Body of pancreas (tissue), 4 donors: ENCODE measurements at places on chromosomes 7 and 10.

DNA sequence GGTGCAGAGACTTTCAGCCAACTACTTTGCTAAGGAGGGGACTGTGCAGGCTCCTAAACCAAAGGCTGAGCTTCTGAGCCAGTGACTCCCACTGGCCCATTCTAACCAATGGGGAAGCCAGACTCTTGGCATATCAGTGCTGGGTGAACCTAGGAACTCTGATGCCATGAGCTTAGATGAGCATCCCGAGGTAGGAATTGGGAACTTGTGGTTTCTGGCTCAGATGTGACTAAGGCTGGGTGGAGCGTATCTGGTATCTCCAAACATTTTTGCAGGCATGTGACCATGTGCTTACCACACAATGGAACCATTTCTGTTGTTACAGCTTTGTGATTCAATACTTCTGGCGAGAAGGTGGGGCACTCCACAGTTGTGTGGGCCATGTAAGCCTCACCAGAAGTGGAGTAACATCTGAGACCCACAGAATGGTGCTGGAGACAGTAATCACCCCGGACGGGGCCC is 2.5 kb upstream of the AVPI1 start:
- no peak for DNase-seq

GRCh38 chr7:121401896-121402295 is 5.8 kb upstream of the FAM3C start:
- DNase-seq, result no peak

DNA sequence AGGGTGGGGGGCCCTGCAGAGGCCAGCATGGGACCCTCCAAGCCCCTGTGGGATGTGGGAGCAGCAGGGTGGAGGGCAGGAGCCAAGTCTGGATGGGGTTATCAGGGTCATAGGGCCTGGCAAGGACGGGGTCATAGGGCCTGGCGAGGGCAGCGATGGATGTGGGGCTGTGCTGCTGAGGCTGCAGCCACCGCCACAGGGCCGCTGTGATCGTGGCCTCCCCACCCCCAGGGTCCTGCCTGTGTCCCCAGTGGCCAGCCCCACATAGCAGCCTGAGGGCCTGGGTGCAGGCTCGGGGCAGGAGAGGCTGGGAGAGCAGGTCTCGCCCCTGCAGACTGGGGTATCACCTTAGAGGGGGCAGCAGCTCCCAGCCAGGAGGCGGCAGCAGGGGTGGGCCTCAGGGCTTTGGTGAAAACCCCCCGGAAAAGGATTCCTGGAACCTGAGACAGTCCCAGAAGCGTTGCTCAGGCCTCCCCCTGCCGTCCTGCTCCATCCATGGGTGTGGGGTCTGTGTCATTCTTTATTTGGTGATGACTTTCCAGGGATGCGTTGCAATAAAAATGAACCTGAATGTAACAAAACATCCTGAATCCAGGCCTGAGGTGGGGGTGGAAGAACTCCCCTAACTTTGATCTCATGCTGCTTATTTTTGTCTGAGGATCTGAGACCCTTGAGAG is 107.3 kb upstream of the SHH start:
- DNase-seq, result no peak

DNA sequence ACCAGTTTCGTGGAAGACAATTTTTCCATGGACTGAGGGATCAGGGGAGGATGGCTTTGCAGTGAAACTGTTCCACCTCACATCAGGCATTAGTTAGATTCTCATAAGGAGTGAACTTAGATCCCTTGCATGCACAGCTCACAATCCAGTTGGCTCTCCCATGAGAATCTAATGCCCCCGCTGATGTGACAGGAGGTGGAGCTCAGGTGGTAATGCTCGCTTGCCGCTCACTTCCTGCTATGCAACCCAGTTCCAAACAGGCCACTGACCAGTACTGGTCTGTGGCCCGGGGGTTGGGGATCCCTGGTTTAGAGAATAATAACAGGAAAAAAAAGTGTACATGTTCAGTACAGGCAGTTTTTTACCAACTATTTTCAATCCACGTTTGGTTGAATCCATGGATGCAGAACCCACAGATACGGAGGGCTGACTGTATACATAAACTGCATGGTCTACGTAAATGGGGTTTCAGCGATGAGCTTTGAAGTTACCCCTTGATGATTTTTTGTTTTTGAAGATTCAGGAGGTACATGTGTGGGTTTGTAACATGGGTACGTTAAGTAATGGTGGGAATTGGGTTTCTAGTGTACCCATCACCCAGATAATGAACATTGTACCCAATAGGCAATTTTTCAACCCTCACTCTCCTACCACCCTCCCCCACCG is 24.5 kb downstream of the OGDH start:
- no peak for DNase-seq

DNA sequence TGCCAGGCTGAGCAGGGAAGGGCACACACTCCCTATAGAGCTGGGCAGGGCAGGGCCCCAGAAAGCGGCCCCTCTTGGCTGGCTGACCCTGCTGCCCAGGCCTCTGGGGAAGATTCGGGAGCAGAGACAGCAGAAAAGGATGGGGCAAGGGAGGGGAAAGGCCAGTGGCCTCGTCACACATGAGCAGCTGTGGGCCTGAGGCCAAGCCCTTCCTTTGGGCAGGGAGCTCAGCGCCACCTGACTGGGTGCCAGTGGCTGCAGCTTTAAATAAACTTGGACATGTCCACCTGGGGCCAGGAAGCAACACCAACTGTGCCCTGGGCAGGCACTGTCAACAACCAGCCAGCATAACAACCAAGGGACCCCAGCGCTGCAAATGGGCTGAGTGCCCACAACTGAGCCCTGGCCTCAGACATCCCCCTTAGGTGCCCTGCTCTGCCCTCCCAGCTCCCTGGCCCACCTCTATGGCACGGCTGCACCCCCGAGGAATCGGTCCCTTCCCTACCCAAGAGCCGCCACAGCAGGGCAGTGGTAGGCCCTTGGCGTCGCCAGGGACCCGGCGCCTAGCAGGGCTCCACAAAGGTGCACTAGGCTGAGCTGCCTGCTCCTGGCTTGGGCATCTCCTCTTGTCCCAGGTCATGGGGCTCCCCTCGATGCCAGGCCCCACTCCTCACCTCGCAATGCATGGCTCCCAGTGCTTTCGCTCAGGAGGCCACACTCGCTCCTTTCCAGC is 2.6 kb downstream of the CAMK2B start:
- DNase-seq, result peak; percentile 43

GRCh38 chr10:35237766-35238512 is 98.4 kb upstream of the CCNY start:
- DNase-seq, result no peak

GRCh38 chr7:122511268-122511667 is 187.6 kb downstream of the RNF133 start:
- no peak for DNase-seq

- no peak for DNase-seq
Observed at GRCh38 chr10:68871105-68871711, 29.9 kb upstream of the DDX50 start.

- no peak for DNase-seq
Observed at GRCh38 chr7:111014079-111014478, 76.8 kb upstream of the LRRN3 start.

- no peak for DNase-seq
Observed at GRCh38 chr7:111708072-111708471, 145.8 kb upstream of the IMMP2L start.

DNA sequence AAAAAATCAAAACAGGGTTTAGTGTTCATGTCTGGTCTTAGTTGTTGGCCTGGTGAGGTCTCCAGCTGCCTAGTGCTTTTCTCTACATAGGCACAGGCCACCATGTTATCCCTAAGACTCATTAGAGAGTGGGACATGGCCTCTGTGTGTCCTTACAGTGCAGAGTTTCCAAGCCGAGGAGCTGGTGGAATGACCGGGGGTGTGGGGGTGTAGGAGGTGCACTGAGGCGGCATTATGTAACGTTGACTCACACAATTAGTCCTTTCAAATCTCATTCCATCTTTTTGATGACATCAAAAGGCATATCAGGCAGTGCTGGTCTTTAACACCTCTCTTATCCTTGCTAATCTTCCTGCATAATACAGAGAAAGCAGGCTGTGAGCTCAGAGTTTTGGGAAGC is 71.3 kb downstream of the MTPN start:
- DNase-seq, result no peak

DNA sequence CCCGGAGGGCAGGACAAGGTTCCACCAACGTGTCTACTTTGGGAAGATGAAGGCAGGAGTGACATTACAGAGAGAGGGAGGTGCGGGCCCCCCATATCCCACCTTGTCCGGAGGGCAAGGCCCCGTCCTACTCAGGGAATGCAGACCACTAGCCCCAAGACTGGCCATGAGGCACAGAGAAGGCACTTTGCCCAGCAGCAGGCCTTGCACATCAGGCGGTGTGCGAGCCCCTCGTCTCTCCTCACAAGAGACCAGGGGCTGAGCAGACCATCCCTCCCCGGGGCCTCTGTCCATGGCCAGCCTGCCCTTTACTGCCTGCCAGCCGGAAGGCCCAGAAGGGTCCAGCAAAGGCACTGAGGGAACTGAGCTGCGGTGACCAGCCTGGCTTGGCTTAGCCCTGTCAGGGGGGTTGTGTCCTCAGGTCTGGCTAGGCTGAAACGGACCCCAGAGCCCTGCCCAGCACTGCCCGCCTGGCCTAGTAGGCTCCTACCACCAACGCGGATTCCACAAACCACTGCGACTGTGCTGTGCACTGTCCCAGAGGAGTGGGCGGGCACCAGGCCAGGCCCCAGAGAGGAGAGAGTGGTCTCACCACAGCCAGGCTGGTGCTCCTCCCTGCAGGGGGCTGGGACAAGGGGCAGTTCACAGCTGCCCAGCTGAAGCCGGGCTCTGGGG is 16.7 kb downstream of the CAMK2B start:
- DNase-seq, result no peak

- DNase-seq, result peak; percentile 45
Observed at GRCh38 chr10:100569687-100570481, 34.1 kb downstream of the HIF1AN start.

GRCh38 chr7:83996879-83997278 is 197.7 kb downstream of the SEMA3A start:
- no peak for DNase-seq

DNA sequence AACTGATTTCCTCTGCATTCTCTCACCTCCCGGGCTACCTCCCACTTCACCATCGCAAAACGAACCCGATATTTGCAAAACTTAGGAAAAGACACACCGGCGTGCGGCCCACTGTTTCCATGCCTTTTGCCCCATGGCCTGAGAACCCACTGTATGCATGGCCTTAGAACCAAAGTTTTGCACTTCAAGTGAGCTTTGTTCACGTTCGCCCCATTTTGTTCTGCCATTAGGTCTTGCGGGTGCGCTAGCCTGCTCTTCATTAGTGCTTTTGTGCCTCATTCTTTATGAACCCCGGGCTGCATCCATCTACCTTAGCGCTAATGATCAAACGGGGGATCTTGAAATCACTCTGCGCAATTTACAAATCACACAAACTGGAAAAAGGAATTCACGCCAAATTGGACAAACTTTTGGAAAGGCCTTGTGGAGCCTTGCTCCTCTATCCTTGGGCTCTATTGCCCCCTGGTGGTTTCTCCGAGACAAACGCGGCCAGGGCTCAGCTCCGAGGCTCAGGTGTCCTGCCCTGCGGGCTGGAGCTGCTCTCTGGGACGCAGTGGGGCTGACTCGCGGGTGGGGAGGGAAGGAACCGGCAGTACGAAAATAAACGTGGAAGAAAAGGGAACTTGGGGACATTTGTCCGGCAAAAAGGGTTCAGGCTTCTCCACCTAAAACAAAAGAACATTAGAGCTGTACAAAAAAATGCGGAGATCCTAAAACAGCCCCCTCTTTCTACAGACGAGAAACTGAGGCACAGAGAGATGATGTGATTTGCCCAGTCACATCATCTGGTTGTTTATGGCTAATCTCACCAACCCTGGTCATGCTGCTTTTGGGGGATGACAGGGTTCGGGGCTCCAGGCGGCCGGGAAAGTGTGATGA is 300.4 kb upstream of the NFE2L3 start:
- peak; percentile 80 for DNase-seq

GRCh38 chr7:73992101-73992562 is 35.8 kb upstream of the ELN start:
- DNase-seq, result peak; percentile 38

DNA sequence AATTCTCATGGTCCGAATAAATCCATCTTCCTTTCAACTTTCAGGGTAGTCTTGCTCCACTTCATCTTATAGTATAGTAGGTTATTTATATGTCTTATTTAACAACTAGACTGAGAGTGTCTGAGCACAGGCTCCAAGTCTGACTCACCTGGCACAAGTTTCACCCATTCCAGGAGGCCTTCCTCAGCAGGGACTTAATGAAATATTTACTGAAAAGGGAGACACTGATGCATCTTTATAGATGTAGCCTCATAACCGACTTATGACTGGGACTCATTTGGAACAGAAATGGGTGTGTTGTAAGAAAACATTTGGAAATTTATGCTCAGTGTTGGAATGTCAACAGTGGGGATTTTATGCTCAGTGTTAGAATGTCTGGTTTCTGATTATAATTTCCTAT is 59.9 kb downstream of the CH25H start:
- DNase-seq, result no peak

DNA sequence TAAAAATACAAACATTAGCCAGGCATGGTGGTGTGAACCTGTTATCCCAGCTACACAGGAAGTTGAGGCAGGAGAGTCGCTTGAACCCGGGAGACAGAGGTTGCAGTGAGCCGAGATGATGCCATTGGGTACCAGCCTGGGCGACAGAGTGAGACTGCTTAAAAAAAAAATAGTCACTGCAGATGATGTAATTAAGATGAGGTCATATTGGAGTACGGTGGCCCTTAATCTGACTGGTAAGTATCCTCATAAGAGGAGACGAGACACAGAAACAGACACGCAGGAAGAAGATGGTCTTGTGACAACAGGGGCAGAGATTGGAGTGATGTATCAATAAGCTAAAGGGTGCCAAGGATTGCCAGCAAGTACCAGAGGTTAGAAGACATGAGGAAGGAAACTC is 156.0 kb downstream of the FAM107B start:
- DNase-seq, result no peak

- no peak for DNase-seq
Observed at GRCh38 chr10:100551196-100551595, 15.5 kb downstream of the HIF1AN start.

- DNase-seq, result peak; percentile 24
Observed at GRCh38 chr10:32054094-32054493, 2.1 kb downstream of the KIF5B start.

GRCh38 chr10:117790179-117790578 is 247.6 kb downstream of the EMX2 start:
- no peak for DNase-seq

DNA sequence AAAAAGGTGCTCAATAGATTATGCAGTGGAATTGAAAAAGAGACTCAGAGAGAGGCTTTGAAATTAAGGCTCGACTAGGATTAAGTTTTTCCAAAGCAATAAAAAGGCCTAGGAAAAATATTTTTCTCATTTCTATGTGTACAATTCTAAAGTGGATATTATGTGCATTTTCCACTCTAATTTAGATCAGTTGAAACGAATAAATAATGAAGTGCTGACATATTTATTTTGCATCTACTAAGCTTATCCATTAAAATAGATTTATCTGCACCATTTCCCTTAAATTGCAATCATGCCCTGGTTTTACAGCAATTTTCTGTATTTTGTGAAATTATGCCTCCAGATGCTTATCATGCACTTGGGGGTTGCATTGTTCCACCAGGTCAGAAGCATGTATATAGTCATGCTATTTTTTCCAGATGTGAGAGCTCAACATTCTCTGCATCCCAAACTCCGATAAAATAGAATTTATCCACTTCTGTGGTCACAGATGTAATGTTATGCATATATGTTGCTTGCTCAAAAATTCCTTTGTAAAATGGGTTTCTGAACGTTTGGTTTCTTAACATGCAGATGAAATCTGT is 18.3 kb downstream of the FIGNL1 start:
- no peak for DNase-seq
